Activated naive CD4-positive, alpha-beta T cell treated with anti-CD3 and anti-CD28 coated beads for 36 hours (primary cell): ENCODE measurements at places on chromosomes 1 and 21. TPM values are rescaled to one million over a fixed set of nuclear protein-coding genes. Genes with fewer than 3 reads are reported as not detected.

DNA sequence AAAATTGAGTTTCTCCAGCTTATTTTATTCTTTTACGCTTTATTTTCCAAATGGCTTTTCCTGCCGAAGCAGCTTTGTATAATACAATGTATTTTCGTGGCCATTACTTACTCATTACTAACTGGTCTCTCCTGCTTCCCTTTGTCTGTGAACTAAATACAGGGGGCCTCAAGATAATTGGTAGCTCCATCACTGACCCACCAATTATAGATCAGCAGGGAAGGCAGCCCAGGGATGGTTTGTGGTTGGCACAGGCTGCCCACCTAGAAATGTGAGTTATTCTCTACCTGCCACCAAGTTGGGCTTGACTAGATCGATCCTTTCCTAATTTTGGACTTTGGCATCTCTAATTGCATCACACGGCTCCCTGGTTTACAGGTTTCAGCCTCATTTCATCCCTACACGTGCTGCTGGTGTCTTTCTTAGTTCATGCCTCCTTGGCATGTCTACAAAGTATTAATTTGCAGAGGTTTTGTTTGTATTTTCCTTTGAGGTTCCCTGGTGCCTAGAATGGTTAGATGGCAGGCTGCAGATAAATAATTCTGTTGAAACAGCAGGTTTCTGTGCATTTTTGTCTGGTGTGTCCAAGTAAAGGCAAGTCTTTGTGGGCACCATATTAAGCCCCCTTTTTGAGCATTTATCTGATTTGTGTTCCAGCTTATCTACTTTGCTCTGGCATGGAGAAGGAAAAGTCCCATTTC is 35.2 kb downstream of the PEX14 start:
- no peak for DNase-seq

- DNase-seq = no peak
Observed at GRCh38 chr1:17156108-17156507, 36.9 kb upstream of the PADI2 start.

DNA sequence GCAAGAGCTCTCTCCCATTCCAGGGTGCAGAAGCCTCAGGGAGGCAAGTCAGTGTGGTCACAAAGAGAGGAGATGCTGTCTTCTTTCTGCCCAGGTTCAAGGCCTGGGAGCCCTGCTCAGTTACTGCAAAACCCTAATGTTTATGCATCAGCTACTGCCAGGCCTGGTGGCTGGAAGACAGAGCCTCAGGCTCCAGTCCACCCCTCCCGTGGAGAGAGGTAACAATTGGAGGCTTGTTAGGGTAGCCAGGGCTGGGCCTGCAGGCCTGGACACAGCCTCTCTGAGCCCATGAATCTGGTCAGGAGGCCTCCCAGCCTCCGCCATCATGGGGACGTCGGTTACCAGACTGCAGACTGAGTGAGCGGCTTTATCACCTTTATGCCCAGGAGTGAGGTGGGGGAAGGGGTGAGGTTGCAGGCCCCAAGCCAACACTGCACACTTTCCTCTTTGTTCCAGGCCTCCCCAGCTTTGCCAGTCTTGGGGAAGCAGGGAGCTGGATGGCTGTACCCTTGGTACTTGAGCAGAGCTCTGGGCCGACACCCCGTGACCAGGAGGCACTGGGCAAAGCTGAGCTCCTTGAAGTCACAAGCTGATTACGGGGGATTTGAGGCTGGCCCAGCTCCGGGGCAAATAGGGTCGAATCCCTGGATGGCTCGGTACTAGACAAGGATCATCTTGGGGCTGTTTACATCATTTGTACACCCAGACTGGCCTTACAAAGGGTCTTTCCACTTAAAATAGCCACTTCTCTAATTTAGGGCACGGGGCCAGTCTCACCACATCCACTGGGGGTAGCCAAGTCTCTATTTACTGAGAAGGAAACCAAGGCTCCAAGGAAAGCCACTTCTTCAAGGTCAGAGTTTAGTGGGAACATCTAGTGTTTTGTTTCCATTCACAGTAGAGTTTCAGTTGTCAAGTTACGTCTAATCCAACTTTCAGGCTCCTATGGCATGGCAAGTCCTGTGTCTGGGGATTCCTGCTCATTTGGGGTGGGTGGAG is 5.2 kb downstream of the SLC2A1 start:
- DNase-seq = no peak

DNA sequence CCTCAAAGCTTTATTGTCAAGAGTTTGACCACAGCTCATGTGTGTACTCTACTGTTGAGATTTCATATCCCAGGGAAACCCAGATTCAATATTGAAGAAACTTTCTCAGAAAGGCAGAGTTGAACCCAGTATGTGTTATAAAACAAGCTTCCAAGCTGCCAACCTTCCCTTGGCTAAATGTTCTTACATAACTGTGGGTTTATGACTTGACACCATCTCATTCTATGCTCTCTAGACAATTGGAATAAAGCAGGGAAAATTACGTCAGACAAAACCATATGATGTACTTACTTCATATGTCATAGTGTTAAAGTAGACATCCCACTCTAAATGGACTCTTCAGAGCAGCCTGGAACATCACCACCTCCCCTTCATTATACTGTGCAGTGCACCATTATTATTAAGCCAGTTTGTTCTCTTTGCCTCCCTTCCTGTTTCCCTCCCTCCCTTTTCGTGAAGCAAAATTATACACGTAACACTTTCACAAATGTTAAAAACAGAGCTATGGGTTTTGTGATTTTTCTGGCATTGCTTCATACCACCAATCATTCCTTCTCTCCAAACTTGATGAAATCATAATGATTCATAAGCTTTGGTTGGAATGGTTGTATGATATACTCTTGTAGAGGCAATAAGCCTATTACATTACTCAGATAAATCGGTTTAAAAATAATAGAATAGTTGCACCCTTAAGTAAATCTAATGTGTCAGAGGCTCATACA is 507.2 kb downstream of the LTN1 start:
- DNase-seq = no peak

GRCh38 chr1:77394166-77394565 is 112.3 kb downstream of the AK5 start:
- no peak for DNase-seq

DNA sequence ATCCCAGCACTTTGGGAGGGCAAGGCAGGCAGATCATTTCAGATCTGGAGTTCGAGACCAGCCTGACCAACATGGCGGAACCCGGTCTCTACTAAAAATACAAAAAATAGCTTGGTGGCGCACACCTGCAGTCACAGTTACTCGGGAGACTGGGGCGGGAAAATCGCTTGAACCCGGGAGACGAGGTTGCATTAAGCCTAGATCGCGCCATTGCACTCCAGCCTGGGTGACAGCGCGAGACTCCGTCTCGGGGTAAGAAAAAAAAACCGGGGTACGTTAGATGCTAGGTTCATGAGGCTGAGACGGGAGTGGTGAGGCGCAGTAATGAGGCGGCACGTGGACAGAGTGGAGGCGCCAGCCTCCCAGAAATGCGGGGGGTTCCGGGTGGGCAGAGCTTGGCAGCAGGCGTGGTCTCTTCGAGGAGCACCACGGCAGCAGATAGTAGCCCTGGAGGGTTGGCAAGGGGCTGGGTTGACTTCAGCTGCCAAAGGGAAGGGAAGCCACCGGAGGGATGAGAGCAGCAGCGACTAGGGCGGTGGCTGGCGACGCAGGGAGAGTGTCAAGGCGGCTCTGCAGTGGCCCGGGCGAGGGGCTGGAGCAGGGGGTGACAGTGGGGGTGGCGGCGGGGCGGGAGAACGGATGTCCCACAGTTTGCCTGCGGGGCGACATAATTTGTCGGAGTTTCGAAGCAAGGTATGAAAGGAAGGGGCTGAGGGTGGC is 832 bp downstream of the MRPL20 start:
- DNase-seq = no peak

- no peak for DNase-seq
Observed at GRCh38 chr1:227417756-227418480, 99.6 kb upstream of the CDC42BPA start.

Gene AVPR1B
- total RNA-seq = not detected

GRCh38 chr1:209038735-209039134 is 544.8 kb upstream of the CAMK1G start:
- no peak for DNase-seq

- peak; percentile 79 for DNase-seq
Observed at GRCh38 chr1:84122780-84123382, 21.2 kb upstream of the PRKACB start.
